ENCODE measurements at places on chromosomes 16 and 17.
A peak's percentile ranks its signal among the peaks of the same experiment; 100 is the strongest.

- no peak for DNase-seq
These were observed 15.3 kb downstream of the SRR start for GRCh38 chr17:2319051-2319450.

DNA sequence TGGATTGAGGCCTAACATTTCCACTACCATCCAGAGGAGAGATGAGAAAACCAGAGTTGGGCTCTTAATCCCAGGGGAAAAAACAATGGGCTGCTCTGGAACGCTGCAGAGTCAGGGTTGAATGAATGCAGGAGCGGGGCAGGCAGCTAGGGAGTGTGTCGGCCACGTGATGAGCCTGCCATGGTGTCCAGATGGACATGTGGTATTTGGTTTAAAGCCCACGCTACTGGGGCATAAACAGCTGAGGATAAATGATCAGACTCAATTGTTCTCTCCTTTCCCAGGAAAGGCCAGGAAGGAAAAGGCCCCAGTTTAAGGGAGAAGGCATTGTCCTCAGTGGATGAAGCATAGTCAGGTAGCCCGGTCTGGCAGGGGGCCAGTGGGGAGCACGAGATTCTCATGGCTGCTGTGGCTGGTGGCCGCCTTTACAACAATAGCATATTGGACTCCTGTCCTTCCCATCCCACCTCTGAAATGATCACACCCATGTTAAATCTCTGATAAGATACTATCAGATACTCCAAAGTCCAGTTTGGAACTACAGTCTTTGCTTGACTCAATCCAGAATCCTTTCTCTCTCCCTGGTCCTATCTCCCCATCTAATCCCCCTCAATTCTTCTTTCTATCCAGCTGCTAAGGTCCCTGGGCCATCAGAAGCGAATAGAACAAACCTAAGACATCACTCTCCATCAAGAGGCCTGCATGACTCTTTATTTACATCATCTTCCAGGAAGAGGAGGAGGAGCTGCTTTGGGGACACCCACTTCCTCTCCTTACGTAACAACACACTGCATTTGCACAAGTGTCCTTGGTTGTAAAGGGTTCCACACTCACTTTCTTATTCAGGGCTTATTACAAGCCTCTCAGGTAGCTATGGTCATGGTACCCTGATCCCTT, 20.4 kb downstream of the CA4 start:
- peak; percentile 37 for DNase-seq

GRCh38 chr17:39352511-39352910, 48.9 kb downstream of the FBXL20 start:
- no peak for DNase-seq

GRCh38 chr16:52456368-52456767, 90.6 kb downstream of the TOX3 start:
- DNase-seq, result peak; percentile 63

DNA sequence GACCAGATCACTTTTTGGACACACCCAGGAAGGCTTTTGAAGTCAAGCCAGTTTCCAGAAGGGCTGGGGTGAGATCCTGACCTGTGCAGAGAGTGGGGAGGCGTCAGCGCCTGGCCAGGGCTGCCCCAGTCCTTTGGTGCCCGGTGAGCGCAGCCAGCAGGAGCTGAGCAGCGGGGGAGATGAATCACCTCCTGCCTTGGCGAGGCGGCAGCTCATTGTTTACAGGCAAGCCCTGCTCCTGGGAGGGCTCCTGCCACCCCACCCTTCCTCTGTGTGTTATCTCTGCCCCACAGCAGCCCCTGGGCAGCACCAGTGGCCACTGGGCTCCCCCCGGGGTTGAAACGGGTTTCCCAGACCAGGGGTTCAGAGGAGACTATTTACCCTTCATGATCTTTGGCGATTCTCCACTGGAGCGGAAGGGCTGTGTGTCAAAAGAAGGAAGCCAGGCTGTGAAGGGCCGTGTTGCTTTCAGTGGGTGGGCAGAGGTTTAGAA, 14.1 kb upstream of the ITGB4 start:
- no peak for DNase-seq

DNA sequence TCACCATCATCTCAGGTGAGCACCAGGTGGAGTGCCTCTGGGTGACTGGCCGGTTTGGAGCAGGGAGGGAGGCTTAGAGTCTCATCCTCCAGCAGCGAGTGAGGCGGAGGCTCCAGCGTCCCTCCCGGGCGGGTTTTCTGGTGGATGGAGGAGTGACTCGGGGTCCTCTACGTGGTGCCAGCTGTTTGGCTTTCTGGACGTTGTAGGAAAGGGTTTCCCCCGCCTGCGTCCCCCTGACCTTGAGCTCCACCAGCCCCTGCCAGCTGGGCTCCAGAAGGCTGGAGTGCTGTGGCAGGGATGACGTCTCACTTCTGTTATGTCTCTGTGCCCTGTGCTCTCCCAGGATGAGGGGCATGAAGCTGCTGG, 522 bp downstream of the DNASE1 start:
- no peak for DNase-seq

DNA sequence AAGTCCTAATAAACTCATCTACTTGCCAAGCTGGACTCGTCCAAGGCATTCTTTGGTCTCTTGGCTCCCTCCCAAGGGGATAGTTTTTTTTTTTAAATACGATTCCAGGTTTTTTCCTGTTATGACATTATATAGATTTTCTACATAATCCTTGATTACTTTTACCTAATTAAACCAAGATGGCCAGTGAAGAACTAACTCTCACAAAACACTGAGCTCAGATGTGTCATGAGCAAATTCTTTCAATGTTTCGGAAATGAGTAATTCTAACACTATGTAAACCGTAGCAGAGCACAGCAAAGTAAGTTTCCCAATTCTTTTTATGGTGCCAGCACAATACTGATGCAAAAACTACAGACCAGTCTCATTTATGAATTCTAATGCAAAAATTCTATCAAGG, 1.8 kb downstream of the ZNF23 start:
- DNase-seq, result no peak

DNA sequence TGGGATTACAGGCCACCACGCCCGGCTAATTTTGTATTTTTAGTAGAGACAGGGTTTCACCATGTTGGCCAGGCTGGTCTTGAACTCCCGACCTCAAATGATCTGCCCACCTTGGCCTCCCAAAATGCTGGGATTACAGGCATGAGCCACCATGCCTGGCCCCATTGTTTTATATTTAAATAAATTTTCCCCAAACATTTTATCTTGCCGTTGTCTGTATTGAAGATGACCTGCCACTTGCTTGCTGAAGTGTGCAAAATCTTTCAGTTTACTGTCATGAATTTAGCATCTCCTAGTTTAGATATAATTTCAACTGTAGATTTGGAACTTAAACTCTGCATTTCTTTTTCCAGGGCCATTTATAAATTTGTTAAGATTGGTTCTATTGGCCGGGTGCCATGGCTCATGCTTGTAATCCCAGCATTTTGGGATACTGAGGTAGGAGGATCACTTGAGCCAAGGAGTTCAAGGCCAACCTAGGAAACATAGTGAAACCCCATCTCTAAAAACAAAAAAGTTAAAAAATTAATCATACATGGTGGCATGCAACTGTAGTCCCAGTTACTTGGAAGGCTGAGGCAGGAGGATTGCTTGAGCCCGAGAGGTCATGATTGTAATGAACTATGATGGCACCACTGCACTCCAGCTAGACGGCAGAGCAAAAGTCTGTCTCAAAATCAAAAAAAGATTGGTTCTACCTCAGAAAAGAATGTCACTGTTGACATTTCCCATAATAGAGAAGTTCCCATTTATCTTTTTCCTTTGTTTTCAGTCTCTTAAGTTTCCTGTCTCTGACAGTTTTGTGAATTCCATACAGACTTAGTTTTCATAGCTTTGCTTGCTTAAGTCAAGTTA, 84.4 kb downstream of the VMP1 start:
- DNase-seq, result no peak

DNA sequence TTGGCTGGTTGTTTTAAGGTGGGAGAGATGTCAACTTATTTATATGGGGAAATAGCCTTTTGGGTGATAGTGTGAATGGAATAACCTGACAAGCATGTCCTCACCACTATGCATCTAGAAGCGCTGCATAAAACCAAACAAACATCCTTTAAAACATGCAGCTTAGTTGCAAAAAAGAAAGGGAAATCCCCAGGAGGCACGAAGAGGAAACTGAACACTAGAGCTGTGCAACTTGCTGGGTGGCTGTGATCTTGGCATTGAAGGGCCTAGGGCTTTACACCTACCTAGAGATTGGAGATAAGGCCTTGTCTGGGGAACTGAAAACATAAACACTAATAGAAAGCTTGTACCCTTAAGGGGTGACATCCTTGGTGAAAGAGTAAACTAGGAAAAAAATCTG, 7.3 kb downstream of the C16orf54 start:
- no peak for DNase-seq

DNA sequence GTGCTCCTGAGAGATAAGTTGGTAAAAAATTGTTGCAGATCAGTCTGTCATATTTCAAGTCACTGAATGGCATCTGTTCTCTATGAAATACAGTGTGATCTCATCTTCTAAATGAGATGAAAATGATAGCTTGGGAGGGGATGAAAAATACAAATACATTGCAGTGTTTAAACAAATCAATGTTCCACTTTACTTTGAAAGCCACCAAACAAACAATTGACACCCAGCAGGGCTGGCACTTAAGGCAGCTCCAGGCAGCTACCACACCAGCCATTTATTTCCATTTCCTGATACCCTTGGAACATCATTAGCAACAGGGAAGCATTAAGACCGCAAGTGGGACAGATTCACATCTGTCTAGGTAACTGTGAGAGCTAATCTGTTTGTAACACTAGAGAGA, 827.6 kb upstream of the KIF2B start:
- no peak for DNase-seq

DNA sequence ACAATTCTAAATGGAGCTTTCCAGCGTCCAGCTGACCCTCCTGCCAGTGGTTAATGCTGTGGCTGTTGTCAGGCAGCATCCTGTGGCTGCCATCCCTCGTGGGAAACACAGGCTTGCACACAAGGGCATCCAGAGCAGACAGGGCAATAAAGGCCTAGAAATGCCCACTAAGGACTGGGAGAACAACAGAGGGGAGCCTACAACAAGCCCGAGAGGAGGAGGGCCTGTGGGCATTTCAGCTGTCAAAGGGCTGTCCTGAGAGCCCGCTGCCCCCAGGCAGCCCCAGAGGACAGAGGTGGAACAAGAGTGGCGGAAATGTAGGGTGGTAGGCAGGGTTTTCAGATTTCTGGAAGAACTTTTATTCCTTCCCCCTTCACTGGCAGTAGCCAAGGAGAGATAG, 81.1 kb downstream of the TNRC6C start:
- DNase-seq, result peak; percentile 51

GRCh38 chr17:39104046-39104445, 47.4 kb downstream of the PLXDC1 start:
- no peak for DNase-seq

GRCh38 chr16:70529051-70529777, 5.6 kb downstream of the SF3B3 start:
- DNase-seq, result peak; percentile 23

GRCh38 chr17:31568121-31568520, 176.6 kb downstream of the RAB11FIP4 start:
- DNase-seq, result no peak

- DNase-seq, result no peak
These were observed 10.0 kb downstream of the SOCS1 start for GRCh38 chr16:11245988-11246387.

DNA sequence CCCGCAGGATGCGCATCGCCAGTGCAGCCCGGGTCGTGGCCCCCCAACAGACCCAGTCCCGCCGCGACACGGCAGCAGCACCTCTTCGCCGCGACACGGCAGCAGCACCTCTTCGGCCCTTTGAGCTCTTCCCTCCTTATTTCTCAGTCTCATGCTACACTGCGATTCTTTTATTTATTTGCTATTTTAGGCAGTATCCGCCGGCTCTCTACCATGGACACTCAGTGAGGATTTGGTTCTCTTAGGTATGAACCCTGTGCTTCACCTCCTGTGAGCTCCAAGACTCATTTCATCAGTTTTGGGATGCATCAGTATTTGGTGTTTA, 8.3 kb upstream of the MAP2K3 start:
- no peak for DNase-seq

- no peak for DNase-seq
These were observed 179.1 kb upstream of the CACNG5 start for GRCh38 chr17:66655861-66656260.

- peak; percentile 33 for DNase-seq
These were observed 88.5 kb downstream of the SMG6 start for GRCh38 chr17:2214929-2215615.

DNA sequence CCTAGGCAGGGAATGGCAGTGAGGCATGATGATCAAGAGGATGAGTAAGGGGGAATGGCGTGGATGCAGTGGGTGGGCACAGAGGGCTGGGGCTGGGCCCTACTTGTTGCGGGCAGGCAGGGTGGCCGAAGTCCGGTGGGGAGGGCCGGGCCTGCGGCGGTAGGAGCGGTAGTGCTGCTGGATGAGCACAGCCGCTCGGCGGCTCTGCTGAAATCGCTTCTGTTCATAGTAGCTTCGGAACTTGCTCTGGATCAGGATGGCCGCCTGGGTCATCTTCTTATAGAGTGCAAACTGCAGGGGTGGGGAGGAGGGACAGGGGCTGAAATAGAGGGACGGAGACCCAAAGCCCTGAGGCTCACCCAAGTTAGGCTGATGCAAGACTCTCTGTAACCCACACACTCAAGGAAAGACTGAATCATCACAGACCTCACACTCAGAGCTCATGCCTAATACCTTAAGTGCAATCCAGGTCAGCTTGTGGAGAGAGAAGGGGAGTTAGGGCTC, 1.5 kb upstream of the SPAG7 start:
- no peak for DNase-seq

GRCh38 chr17:72359811-72360210, 239.0 kb downstream of the SOX9 start:
- DNase-seq, result no peak

- no peak for DNase-seq
These were observed 31.2 kb downstream of the TMEM238L start for GRCh38 chr17:10772425-10773380.

DNA sequence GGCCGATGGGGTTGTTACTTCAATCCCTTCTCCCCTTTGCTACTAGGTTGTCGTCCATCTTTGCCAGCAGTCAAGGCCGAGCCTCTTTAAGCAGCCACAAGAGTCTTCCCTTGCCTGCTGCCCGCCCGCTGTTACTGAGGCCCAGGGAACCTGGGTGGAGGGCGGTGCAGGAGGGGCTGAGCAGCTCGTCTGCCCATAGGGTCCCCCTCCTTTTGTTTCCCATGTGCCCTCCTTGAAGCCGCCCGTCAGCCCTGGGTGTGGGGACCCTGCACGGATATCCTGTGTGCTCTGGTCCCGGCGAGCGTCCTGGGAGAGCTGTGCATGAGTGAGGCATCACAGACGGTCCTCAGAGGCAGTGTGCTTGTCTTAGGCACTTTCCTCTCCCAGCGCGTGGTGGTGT, 37.9 kb upstream of the CAPN15 start:
- DNase-seq, result no peak

DNA sequence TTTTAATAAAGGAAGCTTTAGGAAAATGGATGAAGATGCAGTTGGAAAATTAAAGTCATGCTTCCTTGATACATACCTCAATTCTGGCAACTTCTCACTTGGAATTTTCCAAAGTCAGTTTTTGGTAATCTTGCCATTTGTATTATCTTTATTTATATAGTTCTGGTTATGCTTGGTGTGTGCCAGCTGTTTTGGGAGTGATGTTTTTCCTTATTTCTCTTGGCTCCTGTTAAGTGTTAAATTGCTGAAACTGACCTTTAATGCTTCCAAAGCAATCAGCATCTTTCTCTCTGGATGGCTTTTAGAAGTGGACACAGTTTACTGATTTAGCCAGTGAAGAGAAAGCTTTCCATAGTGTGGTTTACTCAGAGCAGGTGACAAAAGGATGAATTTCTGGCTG, 70.1 kb upstream of the HAS3 start:
- DNase-seq, result no peak

- no peak for DNase-seq
These were observed 44.4 kb downstream of the HAPSTR1 start for GRCh38 chr16:9135797-9136196.

- DNase-seq, result no peak
These were observed 97.2 kb downstream of the TBC1D16 start for GRCh38 chr17:79938336-79939093.

All from globus pallidus (tissue), 1 donor.